Stimulated activated CD4-positive, alpha-beta T cell treated with anti-CD3 and anti-CD28 coated beads, Interleukin-1b, Interleukin-23, amount 100 ng/mL, for 4 hours (primary cell): ENCODE measurements at places on chromosomes 2 and 18.

DNA sequence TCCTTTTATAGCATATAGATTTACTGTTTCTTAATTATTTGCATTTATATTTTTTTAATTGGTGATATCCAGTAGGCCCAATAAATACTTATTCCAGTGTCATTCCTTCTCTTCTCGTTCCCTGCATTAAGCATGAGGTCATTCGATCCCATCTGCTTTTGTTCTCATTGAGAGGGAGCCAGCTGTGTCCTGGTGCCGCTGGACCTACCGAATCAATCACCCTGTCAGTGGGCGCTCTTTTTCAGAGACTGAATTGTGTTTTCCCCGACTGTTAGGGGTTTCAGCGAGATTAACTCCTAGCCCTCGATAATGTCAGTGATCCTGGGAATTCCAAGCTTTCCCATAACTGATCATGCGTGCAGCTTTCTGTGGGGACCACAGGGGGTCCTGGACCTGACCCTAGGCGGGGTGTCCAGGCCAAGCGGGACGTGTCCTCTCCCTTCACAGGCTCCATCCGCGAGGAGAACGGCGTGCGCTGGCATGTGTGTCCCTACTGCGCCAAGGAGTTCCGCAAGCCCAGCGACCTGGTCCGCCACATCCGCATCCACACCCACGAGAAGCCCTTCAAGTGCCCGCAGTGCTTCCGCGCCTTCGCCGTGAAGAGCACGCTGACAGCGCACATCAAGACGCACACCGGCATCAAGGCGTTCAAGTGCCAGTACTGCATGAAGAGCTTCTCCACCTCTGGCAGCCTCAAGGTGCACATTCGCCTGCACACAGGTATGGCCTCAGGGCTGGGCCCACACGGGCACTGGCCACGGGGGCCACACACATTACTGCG, 72.4 kb downstream of the ZNF236 start:
- DNase-seq, result no peak

DNA sequence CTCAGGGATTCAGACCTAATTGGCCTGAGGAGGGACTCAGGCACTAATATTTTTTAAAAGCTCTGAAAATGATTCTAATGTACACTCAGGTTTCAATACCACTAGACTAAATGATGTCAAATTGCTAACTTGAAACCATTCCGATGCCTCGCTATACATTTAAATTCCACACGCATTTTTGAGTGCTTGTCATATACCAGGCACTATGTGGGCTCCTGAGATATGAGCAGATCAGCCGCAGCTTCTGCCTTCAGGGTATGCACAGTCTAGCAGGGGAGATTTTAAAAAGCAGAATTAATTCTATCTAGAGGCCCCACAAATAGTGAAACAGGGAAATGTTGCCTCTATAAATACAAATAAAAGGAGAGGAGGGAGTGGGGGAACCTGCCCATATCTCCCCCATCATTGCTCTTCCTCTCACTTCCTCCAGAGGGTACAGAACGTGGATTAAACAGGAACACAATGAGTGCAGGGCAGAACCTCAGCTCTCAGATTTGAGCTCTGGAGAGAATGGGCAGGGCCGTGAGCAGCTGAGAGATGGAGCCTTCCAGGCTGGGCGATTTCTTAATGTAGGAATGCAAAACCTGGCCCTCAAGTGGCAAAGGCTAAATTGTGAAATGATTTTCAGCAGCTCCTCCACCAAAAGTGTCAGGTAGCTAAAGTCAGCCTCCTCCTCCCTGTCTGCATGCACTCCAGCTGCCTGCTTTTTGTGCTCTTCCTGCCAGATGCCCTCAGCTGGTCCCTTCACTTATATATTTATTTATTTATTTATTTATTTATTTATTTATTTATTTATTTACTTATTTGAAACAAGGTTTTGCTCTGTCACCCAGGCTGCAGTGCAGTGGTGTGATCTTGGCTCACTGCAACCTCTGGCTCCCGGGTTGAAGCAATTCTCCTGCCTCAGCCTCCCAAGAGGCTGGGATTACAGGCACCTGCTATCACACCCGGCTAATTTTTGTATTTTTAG, 24.6 kb upstream of the LBH start:
- DNase-seq, result no peak

GRCh38 chr18:59929621-59930295, 30.0 kb downstream of the PMAIP1 start:
- no peak for DNase-seq

- DNase-seq, result no peak
Observed at GRCh38 chr2:200373231-200373630, 66.7 kb downstream of the SPATS2L start.
